ENCODE measurements at places on chromosomes 1 and 21.

DNA sequence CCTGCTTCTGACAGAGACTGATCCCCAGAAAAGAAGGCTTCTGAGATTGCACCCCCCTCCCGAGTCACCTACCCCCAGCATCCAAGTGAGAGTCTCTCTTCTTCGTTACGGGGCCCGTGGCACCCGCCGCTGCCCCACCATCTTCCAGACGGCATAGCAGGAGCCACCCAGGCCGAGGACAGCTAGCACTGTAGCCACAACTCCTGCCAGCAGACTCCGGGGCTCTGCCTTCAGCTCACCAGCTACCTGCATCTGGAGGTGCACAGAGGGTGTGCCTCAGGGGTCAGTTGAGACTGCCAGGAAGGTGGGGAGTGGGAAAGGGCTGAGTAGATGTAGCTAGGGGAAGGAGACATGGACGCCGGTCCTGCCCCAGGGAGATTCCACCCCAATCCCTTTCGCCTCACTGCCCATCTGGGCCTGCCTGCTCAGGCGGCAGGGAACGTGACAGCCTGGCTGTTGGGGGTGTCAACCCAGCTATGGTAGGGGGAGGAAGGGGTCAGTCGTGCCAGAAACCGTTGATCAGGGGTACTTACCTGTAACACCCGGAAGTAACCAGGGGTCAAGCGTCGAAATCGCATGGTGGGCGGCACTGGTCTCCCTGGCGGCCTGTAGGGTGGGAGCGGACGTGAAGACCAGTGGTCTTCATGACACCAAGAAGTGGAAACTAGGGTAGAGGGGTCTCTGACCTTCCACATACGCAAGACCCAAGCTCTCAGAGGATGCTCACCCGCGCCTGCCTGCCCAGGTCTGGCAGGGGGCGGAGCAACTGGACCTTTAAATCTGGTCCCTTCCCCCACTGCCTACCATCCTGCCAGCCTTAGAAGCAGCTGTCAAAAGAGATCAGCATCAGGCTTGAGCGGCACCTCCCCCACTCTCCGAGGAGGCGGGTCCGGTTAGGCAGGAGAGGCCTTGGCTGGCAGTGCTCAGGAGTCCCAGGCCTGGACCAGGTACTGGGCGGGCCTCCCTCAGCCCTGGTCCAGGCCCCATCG lies at the start of gene ZNF593OS:
TSS of gene ZNF593OS (minus strand) at position 749 of the 989 bp plus-strand sequence. CDS start at position 578, 171 bp downstream.
- DNase-seq: no peak

DNA sequence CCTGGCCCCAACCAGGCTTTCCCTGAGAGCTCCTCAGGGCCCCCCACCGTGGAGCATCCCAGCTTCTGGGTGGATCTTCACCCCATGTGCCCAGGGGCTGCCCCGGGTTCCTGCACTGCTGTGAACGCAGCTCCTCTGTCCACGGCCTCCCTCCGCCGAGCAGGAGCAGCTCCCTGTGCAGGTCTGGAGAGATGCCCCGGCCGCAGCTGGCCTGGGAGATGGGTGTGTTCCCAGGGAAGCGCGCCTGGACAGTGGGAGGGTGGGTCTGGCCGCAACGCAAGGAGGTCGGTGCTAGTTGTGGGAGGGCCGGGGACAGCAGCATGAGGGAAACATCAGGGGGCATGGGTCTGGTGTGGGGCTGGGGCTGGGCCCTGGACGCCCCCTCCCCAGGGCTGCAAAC lies 71.3 kb downstream of the MORN1 start:
- no peak for DNase-seq

- no peak for DNase-seq
Observed at GRCh38 chr1:2986549-2987305, 34.5 kb upstream of the ACTRT2 start.

DNA sequence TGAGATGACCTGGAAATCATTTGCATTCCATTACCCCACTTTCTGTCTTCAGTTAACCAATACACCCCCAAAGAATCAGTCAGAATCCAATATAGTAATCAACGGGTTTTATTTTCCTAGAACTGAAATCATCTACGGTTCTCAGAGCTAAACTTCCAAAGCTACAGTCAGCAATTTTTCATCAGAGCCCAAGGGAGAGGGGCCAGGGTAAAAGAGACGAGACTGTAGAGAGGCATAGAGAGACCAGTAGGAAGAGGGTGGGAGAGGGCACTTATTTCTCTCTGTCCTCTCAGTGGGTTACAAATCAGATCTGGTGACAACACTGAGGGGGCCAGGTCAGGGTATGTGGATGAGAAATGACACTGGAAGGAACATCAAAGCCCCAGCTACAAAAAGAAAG lies 1.1 kb upstream of the MRPL24 start:
- no peak for DNase-seq

GRCh38 chr1:218349348-218350034 lies 4.4 kb downstream of the TGFB2 start:
- DNase-seq: no peak

GRCh38 chr21:42513151-42513984 lies at the start of gene SLC37A1:
Gene SLC37A1, plus strand, starts transcription at chr21:42513852. Its CDS starts 4,603 bp downstream, at chr21:42518455.
- DNase-seq: peak; percentile 28

DNA sequence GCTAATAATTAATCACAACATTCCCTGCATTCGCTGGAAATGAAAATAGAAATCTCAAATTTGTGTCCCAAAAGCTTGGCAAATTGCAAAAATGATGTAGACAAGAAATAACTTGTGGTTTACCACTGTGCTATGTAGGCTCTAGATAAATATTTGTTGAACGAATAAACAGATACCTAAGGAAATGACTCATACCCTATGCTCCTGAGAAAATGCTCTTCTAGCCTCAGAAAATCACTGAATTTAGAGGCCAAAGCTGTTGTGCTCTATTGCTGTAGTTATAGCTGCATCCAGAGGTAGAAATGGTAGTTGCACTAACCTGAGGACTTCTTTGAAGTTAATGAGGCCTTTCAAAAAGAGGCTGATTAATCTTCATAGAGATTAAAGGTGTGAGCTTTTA lies 142.0 kb upstream of the ZNHIT6 start:
- DNase-seq: no peak

DNA sequence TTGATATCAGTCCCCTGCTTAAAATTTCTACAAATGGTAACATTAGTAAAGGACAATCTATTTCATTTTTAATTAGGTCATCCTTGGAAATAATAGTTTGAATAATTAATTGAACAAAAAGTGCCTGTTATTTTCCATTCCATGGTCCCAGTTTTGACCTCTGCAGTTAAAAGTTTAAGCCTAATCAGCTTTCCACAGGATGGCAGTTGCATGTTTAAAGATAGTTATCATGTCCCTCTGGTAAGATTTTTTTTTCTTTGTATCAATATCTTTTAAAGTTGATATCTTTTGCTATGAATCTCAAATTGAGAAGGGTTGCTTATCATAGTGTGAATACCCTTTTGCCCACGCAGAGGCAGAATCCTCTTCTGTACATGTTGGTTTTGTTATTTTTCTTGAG lies 90.4 kb downstream of the HS2ST1 start:
- no peak for DNase-seq

GRCh38 chr1:162977944-162978568 lies 91.1 kb upstream of the RGS4 start:
- DNase-seq: no peak

GRCh38 chr1:19274636-19275035 lies 13.9 kb downstream of the AKR7A3 start:
- DNase-seq: no peak

- DNase-seq: no peak
Observed at GRCh38 chr1:174007851-174008250, 14.3 kb downstream of the RC3H1 start.

- DNase-seq: no peak
Observed at GRCh38 chr1:208557723-208558094, 313.5 kb upstream of the PLXNA2 start.

GRCh38 chr1:40711465-40712404 lies 20.2 kb downstream of the NFYC start:
- no peak for DNase-seq

GRCh38 chr1:66642992-66643391 lies 109.0 kb downstream of the SGIP1 start:
- DNase-seq: no peak

DNA sequence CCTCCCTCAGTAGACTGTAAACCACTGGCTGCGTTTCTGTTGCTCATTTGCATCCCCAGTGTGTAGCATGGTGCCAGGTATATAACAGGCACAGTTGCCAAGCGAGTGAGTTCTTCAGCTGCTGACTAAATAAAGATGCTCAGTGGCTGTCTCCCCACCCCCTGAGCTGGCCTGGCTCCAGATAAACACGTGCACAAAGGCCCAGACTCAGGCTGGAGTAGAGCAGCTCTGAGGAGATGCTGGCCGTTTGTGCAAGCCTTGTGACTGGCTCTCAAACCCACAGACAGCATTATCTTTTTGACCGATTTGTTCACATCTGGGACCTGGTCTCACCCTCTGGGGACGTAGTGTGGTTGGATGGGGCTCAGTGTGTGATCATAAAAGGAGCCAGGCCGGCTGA lies 7.1 kb downstream of the CHRNB2 start:
- DNase-seq: no peak

DNA sequence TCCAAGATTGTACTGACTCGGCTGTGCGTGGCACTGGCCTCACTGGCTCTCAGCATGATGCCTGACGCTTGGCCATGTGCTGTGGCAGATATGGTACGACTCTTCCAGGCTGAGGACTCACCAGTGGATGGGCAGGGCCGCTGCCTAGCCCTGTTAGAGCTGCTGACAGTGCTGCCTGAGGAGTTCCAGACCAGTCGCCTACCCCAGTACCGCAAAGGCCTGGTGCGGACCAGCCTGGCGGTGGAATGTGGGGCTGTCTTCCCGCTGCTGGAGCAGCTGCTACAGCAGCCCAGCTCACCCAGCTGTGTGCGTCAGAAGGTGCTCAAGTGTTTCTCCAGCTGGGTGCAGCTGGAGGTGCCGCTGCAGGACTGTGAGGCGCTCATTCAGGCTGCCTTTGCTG lies 2.9 kb downstream of the IPO13 start:
- DNase-seq: no peak

DNA sequence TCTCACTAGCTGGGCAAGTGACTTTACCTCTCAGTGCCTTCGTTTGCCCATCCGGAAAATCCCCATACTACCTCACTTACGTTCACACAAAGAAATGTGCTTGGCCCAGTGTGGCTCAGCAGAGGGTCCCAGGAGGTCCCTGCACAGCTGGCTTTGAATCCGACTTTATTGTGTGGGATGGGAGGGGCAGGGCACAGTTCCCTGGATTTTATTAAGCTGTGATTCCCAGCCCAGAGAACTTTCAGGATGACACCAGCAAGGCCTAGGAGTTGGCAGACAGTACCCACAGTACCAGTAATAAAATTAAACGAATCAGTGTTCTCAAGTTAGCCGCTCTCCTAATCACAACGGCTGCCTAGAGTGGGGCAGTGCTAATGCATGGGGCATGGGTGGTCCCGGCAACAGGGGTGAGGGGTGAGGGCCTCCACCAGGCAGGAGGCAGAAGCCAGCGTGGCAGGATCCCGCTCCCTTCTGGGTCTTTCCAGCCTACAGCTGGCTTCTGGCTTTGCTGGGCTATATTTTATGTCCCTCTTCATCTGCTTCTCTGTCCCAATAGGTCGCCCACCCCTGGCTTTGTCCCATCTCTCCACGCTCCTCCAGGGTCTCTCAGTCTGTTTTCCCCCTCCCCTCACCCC lies 74.9 kb downstream of the VWA5B1 start:
- no peak for DNase-seq

- DNase-seq: no peak
Observed at GRCh38 chr21:26495283-26495849, 77.7 kb downstream of the CYYR1 start.

- DNase-seq: no peak
Observed at GRCh38 chr1:211114446-211114845, 19.5 kb downstream of the KCNH1 start.

DNA sequence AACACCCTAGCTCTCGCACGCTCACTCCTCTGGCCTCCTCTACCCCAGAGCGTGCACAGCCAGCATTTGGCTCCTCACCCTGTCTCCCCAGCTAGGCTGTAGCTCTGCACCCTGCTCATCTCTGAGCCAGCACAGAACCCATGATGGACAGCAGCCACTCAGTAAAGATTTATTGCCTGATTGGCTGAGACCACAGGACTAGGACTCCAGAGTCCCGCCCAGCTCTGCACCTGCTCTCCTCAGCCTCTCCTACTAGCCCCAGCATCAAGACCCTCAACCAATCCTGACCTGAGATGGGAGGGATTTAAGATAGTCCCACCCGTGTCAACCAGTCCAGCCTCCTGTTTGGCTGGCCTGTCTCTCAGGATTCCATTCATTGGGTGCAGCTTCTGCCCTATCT lies 9.3 kb downstream of the C1QB start:
- no peak for DNase-seq

DNA sequence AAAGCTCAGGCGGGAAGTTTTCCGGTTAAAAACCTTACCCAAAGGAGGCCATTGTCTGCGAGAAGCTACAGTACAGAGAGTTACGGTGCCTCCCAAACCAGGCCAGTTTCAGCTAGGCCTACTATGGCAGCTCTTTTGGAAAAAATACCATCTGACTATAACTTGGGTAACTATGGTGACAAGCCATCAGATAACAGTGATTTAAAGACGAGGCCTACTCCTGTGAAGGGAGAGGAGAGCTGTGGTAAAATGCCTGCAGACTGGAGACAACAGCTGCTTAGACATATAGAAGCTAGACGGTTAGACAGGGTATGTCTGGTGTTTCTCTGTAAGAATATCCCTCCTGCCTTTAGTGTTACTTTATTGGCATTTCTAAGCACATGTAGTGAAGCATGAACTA lies 165.9 kb downstream of the LRRC40 start:
- DNase-seq: no peak

All from T-helper 9 cell (primary cell).